ENCODE measurements at places on chromosomes 5 and 9.

DNA sequence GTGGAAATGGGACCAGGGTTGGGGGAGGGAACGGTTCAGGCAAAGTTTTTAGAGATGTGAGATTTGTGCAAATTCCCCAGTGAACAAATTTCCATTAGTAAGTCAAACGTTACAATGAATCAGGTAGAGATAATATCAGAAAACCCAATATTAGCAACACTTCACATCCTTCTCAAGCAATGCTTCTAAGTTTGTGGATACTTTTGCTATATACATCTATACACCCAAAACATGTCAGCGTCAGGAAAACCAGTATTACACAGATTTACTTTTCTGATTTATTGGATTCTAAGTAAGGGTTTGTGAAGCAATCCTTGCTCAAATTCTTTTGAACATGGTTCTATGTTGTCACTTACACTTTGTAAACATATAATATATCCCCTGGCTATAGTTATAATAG, 6.5 kb downstream of the ALDH1A1 start:
- DNase-seq = no peak

DNA sequence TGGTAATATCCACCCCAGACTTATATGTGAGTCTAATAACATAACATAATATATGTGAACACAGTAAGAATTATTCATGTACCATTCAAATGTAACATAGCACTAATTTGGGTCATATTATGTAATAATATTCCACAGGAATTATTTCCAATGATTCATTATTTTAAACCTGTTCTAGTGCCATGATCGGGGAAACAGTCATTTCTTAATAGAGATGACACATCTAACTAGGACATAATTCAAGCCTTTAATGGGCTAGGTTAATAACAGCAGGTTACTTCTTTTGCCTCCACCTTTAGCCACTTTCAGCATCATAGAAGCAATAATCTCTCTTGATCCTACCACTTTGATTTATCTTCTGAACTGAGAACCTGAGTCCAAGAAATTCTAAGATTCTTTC, 12.3 kb downstream of the SPINK9 start:
- no peak for DNase-seq

DNA sequence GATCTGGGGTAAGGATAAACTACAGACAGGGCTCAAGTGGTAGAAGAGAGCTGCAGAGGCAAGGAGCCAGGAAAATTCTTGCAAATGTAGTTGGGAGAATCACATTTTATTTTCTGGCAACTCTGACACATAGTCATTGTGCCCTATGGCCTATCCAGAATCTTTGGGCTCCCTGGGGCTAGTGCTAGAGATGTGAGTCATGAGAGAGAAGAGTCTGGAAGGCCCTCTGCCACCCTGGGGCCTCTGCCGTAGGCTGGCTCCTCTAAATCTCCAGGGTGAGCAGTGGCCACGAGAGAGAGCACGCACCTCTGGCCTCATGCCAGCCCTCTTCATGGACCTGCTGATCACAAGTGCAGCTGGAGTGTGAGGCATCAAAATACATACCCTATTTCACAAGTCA, 74.3 kb upstream of the SSBP2 start:
- DNase-seq = no peak

DNA sequence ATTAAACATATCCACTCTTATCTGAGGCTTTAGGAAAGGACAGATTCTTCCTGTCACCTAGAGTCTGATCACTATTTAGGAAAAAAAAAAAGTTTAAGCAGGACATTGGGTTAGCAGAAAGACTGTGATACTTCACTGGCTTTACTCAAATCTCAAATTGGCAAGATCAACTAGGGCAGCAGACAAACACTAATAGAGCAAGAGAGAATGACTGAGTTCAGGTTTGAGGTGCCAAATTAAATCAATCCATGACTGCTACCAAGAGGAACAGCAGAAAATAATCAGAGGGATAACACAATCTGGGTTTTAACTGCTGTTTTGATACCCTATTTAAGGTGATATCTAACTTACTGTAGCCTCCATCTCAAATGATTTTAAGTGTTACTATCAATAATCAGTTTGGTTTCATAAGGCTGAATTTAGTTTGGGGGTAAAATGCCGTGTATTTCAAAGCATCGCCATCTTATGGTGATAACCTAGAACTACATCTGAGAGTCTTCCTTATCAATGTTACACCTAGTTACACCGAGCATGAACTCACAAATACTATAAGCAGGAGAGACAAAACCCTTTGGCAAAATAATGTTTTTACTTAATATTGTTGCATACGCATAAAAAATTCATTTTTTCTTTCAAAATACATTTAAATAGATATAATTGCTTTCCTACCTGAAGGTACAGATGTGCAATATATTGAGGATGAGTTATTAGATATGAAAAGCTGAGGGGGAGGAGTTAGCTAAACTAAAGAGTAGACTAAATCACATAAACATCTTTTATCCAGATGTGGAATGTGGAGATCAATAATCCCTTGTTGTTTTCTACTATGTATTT, 286.4 kb upstream of the CDH12 start:
- no peak for DNase-seq

- no peak for DNase-seq
These were observed 540.6 kb downstream of the EBF1 start for GRCh38 chr5:158559066-158559465.

DNA sequence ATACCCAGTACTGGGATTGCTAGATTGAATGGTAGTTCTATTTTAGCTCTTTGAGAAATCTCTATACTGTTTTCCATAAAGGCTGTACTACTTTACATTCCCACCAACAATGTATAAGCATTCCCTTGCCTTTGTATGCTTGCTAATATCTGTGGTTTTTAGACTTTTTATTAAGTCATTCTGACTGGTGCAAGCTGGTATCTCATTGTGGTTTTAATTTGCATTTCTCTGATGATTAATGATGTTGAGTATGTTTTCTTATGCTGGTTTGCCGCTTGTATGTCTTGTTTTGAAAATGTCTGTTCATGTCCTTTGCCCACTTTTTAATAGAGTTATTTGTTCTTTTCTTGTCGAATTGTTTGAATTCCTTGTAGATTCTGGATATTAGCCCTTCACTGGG, 512.7 kb upstream of the PAPPA start:
- DNase-seq = no peak

DNA sequence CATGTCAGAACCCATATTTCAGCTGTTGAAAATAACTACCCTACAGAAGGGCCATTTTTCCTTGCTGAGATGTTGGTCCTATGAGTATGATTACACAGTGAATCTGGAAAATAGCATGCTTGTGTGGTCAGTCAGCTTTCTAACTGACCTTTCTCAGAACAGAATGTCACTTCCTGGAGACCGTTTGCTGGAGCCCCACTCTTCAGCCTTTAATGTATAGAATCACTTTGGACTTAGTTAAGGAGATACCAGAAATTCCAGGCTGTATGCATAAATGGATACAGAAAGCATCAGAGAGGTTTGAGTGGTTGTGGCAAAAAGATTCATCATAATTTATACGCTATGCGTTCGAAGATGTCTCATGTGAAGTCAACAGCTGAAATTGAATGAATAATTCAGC, 488.1 kb downstream of the EBF1 start:
- DNase-seq = no peak

DNA sequence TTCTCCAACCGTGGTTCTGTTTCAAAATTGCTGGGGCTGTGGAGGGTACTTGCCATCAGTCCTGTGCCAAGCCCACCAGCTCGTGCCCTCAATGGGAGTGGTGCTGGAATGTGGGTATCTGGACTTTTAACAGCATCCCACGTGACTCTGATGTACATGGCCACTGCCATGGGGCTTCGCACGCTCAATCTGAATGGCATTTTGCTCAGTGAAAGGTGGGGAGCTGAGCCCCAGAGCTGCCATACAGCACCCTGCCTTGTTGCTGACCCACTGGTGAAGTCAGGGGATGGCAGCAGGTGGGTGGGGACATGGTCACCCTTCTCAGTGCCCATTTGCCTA, 16.6 kb upstream of the SYNPO start:
- no peak for DNase-seq

- DNase-seq = no peak
These were observed 3.6 kb downstream of the NFIB start for GRCh38 chr9:14310311-14310710.

DNA sequence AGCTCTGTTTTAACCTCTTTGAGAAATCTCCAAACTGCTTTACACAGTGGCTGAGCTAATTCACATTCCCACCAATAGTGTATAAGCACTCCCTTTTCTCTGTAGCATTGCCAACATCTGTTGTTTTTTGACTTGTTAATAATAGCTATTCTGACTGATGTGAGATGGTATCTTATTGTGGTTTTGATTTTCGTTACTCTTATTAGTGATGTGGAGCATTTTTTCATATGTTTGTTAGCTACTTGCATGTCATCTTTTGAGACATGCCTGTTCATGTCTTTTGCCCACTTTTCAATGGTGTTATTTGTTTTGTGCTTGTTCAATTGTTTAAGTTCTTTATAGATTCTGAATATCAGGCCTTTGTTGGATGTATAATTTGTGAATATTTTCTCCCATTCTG, 225.2 kb upstream of the TRPC7 start:
- no peak for DNase-seq

DNA sequence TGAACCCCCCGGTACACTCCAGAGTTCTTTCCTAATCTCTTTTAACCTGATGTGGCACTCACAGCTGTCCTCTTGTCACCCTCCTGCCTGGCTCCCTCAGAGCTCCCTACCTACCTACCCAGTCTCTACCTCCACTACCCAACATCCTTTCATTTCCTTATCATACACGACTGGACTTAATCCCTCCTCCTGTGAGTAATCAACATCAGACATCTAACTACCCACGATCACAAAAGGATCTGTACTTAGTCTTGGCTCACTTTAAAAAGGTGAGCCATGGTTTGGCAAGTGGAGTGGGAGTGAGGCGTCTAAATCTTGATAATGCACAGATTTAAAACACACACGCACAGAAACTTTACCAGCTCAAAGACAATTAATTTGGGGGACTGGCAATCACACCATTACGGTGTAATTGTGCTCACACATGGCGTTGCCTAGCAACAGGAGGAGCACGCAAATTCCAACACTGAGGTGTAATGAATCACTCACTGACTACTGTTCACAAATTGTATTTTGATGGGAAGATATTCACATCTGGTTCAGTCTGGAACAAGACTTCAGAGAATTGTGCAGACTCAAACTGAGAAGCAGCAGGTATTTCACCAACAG, 235.9 kb downstream of the EPB41L4A start:
- no peak for DNase-seq

GRCh38 chr5:149464796-149465489, 85.9 kb upstream of the IL17B start:
- DNase-seq = no peak

DNA sequence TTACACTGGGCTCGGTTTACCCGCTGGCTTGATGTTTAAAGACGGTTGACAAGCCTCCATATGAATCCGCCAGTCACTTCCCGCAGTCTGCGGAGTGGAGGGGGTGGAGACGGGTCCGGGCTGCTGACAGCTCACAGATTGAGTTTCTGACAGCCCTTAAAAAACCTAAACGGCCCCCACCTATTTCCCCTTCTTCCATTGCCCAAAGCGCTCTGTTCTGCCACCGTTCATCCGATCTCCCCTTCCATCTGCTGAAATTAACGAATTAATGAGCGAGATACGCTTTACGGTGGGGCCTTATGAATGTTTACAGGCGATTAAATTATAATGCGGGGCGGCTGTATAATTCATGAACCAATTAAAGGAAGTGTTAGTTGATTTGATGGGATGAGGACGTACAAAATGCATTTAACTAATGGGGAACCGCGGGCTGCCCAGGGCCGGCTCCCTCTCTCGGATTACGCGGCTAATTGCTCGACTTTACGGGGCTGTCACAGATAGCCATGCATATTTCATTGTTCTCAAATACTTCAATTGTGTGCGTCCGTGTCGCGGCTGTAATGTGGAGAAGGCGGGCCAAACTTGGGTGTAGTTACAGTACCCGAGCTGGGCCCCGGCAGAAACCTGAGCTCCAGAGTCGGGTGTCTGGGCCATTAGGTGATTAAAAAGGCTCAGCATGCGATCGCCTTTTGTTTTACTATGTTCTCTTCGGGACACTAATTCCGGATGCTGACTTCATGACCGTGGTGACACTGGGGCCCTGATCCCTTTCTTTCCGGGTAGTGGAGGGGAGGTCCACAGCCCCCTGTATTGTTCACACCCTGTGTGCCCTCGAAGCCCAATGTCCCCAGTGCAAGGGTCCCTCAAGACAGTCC, 74.9 kb downstream of the GTF3C4 start:
- no peak for DNase-seq

- DNase-seq = no peak
These were observed 6.2 kb downstream of the GAPT start for GRCh38 chr5:58497386-58497785.

DNA sequence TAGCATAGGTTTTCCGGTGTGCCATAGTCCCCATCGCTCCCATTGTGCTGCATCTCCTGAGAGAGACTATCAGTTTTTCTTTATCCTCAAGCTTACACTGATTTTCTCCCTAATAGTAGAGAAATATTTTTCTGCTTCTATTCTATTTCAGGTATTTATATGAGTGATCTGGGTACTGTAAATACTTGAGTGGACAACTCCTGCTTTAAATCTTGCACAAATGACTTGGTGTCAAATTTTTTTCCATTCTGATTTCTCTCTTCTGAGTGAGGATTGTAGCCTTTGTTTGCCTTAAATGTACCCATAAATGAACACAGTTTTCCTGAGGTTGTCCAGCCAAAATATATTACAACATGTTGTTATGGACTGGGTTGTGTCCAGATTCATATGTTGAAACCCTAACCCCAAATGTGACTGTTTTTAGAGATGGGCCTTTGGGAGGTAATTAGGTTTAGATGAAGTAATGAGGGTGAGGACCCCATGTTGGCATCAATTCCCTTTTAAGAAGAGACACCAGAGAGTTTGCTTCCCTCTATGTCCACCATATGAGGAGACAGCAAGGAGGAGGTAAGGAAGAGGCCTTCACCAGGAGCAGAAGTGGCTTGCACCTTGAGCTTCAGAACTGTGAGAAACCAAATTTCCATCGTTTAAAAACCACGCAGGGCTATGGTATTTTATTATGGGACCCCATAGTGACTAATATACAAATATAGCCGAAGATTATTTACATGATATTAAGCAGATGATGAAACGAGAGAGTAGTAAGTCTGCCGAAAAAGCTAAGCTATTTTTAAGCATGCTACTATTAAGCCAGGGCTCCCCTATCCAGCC, 336.4 kb upstream of the MPDZ start:
- DNase-seq = no peak

GRCh38 chr5:28493456-28493855, 1455.1 kb upstream of the CDH9 start:
- no peak for DNase-seq

- no peak for DNase-seq
These were observed 6.8 kb downstream of the CLPTM1L start for GRCh38 chr5:1338196-1338490.

DNA sequence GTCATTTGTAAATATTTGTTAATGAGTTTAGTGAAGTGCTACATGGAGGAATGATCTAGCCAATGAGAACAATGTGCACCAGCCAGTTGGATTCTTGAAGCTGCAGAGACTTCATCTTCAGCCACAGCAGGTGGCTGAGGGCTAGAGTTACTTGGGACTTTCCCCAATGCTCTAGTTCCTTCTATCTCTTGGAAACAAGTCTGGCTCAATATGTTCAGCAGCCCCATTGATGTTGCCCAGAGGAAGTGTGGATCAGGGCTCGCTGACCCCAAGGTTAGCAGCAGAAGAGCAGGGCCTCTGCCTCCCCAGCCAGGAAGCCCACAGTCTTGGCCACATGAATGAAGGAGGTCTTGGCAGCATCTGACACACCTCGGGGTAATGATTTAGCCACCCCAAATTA, 117.5 kb downstream of the SLC1A3 start:
- DNase-seq = no peak

GRCh38 chr5:76351577-76351976, 51.5 kb upstream of the IQGAP2 start:
- no peak for DNase-seq

Measured in activated CD4-positive, alpha-beta T cell treated with anti-CD3 and anti-CD28 coated beads for 4 hours (primary cell).